ENCODE measurements at places on chromosomes 5 and 9.

DNA sequence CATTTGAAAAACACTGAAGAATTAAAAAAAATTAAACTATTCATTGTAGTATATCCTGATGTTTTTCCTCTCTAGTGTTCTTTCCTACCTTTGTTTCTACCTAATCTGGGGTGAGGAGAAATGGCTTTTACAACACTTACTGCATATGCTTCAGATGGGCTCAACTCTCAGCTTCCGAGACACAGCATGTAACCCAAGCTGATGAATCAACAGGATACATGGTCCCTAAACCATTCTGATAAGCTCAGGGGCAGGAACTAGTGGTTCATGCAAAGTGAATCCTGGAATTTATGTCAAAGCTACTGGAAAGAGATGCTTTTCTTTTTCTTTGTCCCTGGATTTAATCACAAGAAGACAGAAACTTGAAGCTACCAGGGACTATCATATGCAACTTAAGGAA lies 672.5 kb upstream of the RORB start:
- DNase-seq: no peak

DNA sequence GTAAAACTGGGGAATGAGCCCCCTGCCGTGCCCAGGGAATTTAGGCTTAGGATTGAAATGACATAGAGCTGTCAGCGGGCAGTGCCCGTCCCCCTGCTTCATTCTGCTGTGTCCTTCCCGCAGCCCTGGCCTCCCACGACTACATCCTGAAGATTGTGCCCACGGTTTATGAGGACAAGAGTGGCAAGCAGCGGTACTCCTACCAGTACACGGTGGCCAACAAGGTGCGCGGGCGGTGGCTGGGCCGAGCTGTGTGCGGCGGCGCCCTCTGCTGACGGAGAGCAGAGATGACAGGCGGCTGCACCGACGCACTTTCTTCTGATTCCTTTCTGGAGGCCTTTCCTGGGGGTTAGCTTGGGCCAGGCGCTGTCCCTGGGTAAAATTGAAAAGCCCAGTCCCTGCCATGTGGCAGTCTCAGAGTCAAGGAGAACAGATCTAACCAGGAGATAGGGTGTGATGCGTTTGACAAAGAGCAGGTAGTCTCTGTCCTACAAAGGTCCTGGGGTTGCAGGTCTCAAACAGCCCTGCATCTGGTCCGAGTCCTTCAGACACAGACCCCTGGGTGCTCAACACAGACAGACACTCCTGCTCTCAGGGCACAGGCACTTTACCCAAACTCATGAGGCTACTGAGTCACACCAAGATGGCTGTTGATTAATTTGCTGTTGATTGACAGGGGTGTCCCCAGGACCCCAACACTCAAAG lies 26.8 kb upstream of the RPL26L1 start:
- DNase-seq: peak; percentile 63

GRCh38 chr5:93717162-93717561 lies 24.2 kb downstream of the POU5F2 start:
- no peak for DNase-seq

GRCh38 chr9:133162861-133163503 lies 732 bp downstream of the GBGT1 start:
- no peak for DNase-seq

DNA sequence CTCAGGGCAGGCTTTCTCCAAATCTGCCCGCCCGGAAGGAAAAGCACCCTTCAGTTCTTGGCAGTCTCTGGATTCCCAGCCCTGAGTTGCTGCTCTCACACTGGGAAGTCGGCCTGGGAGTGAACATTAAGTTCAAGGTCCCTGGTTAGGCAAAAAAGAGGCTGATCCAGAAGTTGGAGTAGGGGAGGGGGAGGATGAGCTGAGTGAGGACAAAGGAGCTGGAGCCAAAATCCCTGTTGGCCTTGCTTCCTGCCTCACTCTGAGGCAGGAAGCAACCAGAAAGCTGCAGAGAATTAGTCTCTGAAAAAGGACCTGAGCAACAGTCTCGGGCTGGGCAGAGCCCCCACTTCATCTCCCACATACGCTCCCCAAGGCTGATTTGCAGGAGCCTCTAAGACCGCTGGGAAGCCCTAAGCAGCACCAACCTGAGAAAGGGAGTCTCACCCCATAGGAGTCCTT lies 15.0 kb upstream of the RPS14 start:
- DNase-seq: no peak

- peak; percentile 1 for DNase-seq
Observed at GRCh38 chr5:88503041-88503345, 234.3 kb upstream of the TMEM161B start.

DNA sequence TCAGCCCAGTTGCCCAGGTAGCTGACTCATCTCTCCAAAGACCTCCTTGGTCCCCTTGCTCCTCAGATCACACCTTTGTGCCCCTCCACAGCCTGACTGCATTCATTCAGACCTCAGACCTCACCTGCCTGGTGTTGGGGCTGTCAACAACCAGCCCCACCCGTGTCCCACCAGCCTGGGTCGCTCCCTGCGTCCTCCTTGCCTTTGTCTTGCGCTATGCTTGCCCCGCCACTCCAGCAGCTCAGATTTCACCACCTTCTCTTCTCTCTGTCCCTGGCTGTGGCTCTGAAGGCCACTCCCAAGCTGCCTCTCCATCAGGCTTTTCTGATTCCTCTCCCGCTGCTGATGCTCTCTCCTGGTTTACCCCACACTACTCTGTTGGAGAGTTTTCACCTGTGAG lies 103.5 kb downstream of the MVB12B start:
- no peak for DNase-seq

DNA sequence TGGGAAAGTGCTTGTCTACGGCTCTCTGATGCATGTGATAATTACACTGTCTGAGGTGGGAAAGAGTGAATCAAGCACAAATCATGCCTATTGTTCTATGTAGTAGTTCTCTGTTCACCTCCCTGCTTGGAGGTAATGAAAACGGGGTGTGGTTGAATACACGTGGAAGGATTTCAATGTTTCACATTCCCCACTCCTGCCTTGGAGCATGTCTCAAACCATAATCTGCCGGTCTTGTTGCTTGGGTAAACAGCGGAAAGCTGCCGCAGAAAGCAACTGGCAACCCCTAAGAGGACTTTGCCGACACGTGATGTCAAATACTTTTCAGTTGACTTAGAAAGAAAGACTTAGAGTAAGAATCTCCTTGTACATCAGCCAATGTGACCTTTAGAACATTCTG lies 63.5 kb upstream of the MOCS2 start:
- no peak for DNase-seq

DNA sequence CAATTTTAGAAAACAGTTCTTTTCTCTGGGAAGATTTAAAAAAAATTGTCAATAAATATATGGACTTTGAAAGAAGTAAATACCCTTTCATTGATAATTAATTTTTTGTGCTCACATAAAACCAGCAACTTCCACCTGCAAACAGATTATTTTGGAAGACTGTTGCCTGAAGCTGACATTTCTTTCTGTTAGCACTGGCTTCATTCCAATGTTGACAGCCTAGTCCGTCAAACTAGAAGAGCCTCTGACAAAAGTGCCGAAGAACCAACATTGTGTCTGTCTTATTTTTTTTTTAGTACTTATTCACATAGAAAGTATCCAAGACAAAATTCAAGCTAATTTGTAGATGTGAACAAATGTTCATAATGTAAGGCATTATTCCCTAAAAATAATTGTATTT lies 108.6 kb upstream of the TMEM161B start:
- DNase-seq: no peak

DNA sequence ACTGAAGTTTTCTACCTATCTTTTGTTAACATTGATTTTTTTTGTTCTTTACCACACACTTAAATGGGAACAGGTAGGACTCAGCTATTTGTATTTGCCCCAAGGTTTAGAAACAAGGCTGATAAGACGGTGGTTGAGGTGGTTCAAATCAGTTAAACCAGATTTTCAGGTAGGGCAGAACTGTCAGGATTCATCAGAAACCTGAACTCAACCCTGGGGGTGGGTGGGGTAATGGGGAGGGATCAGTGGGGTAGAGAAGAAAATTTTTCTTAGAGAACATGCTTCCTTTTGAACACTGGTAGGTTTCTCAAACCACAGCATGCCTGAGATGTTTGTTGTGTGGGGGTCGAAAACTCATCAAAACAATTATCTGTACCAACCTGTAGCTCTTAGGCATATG lies 113.0 kb downstream of the BASP1 start:
- DNase-seq: no peak

DNA sequence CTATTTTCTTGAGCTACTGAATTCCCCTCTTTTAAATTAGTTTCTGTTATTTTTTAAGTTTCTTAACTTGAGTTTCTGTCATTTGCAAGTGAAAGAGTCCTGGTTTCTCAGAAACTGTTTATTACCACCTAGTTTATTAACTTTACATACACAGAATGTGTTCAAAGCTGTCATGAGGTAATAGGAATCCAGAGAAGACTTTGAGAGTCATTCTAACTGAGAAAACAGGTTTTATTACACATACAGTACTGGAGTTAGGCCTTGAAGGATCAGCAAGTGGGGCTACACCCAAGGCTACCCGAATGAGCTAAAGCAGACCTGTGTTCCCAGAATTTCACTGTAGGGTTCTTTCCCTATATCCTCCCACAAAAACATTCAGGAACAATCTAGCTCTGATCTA lies 33.1 kb downstream of the FAM114A2 start:
- no peak for DNase-seq

GRCh38 chr5:24496268-24496667 lies 148.5 kb downstream of the CDH10 start:
- DNase-seq: no peak

- peak; percentile 59 for DNase-seq
Observed at GRCh38 chr9:278651-279050, 64.0 kb downstream of the DOCK8 start.

GRCh38 chr5:148090773-148091250 lies 27.0 kb downstream of the SPINK5 start:
- DNase-seq: no peak

GRCh38 chr9:16268067-16268881 lies 602.2 kb downstream of the BNC2 start:
- DNase-seq: no peak

- no peak for DNase-seq
Observed at GRCh38 chr5:147613359-147613758, 103.5 kb upstream of the DPYSL3 start.

DNA sequence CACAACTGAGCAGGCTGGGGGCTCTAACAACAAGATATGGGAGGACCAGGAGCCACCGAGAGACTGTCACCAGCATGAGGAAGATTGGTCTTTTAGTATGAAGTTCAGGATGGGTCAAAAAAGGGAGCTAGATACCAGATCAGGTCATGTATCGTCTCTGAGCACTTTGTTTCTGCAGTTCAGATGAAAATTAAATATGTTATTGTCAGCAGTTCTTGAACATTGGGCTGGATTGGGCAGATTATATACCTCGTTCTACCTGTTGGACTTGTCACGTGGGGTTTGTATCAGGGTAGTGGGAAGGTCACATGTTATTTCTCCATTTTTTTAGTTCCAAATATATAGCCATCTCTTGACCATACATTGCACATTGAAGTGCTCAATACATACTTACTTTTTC lies 47.3 kb downstream of the RCL1 start:
- no peak for DNase-seq

GRCh38 chr5:172524573-172525021 lies 70.3 kb upstream of the SH3PXD2B start:
- no peak for DNase-seq

DNA sequence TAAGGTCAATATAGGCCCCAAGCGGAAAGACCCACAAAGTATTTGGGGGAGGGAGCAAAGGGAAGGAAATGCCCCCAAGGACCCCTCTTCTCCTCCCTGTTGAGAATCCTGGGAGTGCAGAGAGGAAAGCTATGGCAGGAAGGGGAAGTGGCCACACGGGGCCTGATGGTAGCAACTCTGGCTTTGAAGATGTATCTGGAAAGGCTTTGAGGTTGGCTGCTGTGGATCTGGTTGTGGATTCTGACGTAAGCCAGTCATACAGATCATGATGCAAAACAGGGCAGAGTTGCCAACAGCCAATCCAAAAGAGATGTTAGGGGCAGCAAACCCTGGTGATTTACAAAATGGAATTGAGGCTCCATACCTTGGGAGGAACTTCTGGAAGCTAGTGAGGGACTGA lies 108.8 kb downstream of the PRKACG start:
- no peak for DNase-seq

DNA sequence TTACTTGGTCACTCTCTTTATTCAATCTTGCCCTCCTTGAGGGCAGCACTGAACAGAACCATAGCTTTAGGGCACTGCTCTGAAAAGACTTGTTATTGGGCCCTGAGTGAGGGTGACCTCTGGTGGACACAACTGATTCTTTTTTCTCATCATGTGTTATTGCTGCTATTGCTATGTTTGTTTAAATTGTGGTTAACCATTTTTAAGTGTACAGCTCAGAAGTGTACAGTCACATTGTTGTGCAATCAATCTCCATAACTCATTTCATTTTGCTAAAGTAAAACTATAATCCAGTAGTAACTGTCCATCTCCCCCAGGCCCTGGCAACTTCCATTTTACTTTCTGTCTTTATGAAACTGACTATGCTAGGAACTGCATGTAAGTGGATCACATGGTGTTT lies 351.1 kb upstream of the RIOK2 start:
- DNase-seq: no peak

DNA sequence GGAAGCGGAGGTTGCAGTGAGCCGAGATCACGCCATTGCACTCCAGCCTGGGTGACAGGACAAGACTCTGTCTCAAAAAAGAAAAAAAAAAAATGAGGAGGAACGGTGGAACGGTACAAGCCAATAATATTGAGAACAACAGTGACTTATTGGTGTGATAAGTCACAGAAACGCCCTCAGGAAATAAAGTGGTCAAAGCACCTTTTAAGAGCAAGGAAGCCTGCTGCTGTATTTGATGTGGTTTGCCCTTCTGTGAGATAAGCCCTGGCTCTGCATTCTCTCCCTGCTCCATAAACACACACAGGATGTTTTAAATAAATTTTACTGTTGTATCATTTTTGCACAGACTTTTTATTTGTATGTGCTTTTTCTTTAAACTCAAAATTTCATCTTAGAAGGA lies 269.9 kb upstream of the MSX2 start:
- DNase-seq: peak; percentile 61

- no peak for DNase-seq
Observed at GRCh38 chr9:1882711-1883403, 132.3 kb upstream of the SMARCA2 start.

GRCh38 chr5:80937584-80938356 lies 22.4 kb upstream of the RASGRF2 start:
- DNase-seq: no peak

DNA sequence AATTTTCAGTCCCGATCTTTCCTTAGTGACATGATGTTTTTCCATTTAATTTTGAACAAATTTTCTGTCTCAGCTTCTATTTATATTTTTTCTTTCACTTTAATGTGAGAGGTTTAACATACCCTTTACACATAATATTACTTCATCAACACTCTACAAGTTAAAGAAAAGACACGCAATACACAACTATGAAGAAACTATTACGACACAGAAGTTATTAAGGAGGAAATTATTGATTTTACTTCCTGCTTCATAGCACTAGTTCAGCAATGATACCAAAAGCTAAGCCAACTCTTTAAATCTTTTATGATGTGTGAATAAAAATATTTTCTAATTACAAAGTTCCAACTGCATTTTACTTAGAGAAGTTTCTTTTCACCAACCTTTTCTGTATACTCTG lies 432.3 kb upstream of the DAB2 start:
- no peak for DNase-seq

Measured in CD4-positive, alpha-beta T cell treated with Interleukin-4 for 4 hours (primary cell).